Suppressor macrophage (primary cell): ENCODE measurements at places on chromosomes 12 and 14.
A peak's percentile ranks its signal among the peaks of the same experiment; 100 is the strongest.

- DNase-seq, result no peak
Measured at GRCh38 chr14:63800083-63800482, 52.7 kb upstream of the SYNE2 start.

- no peak for DNase-seq
Measured at GRCh38 chr14:54856152-54856551, 46.5 kb downstream of the GCH1 start.

- DNase-seq, result peak; percentile 57
Measured at GRCh38 chr14:101733211-101733610, 28.3 kb upstream of the PPP2R5C start.

DNA sequence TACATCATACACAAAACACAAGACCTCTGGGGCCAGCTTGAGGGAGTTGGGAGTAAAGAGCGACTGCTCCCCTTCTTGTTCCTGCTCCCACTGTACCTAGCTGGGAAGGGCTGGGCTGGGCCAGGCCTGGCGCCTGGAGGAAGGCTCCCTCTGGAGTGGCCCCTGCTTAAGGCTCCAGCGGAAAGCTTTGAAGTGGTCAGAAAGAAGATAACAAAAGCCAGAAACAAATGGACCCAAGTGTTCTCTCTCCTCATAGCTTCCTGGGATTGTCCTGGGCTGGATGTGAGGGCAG lies 25.3 kb downstream of the PRPF40B start:
- no peak for DNase-seq
